HT1080 (cell line): ENCODE measurements at places on chromosomes 12 and 14. TPM values are rescaled to one million over a fixed set of nuclear protein-coding genes. Genes with fewer than 3 reads are reported as not detected.

DNA sequence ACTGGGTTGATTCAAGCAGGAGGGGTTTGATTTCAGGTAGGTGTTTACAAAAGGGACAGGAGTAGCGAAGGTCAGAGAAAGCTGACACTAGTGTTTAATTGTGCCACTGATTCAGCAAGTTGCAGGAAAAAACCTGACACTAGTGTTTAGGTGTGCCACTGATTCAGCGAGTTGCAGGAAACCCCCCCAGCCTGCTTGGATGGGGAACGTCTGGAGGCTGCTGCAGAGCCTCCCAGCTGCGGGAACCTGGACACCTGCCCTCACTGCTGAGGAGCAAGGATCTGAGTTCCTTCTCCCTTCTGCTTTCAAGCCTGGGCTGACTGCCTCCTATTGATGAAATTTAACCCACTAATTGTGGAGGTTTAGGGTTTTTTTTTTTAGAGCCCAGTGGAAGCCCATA lies 84.2 kb downstream of the AVPR1A start:
- DNase-seq = no peak

MSRB3 gene
- 9.9 and 13.0 TPM in 2 replicates for total RNA-seq

GRCh38 chr12:22360774-22361173 lies 26.3 kb upstream of the ST8SIA1 start:
- no peak for DNase-seq

GRCh38 chr14:65168840-65169239 lies 66.5 kb upstream of the MAX start:
- peak; percentile 46 for DNase-seq

DNA sequence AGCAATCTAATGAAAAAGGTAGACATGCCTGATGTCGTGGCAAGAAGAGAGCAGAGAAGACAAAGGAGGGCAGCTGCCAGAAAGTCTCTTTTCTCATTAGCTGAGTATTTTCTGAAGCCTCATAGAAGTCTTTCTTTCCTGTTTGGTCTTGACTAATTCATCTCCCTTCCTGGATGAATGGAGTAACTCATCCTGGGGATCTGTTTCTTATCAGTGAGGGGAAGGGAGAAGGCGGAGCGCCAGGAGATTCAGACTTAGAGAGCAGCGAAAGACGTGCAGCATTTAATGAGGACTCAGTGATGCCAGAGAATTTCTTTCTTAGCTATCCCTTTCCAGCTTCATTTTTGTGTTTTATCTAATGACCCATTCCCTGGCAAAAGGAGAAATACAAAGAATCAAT lies 89.4 kb downstream of the SLC15A4 start:
- no peak for DNase-seq

CIT gene
- total RNA-seq = 25.4 and 29.9 TPM in 2 replicates

DNA sequence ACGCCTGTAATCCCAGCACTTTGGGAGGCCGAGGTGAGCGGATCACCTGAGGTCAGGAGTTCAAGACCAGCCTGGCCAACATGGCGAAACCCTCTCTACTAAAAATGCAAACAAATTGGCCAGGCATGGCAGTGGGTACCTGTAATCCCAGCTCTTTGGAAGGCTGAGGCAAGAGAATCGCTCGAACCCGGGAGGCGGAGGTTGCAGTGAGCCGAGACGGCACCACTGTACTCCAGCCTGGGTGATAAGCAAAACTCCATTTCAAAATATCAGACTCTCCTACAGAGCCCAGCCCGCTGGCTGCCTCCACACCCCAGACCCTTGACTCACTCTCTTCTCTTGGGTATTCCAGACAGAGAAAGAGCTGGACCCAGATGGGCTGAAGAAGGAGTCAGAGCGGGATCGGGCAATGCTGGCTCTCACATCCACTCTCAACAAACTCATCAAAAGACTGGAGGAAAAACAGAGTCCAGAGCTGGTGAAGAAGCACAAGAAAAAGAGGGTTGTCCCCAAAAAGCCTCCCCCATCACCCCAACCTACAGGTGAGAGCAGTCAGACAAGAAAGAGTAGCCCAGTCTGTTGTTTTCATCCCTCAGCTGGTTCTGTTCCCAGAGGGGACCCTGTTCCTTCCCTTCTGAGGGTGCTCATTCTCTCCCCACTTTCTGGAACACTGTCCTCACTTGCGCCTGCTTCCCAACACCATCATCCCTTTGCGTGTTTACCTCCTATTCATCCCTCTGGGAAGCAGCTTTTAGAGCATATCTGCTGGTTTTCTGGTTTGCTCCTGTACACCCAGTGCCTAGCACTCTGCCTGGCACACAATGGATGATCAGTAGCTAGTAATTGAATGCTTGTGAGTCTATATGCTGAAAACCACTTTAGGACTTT lies 19.7 kb downstream of the AGAP2 start:
- no peak for DNase-seq

BDKRB1 gene
- total RNA-seq = 0.43 TPM in 1 of 2 replicates, not detected in the other
